Activated effector memory CD4-positive, alpha-beta T cell treated with Interleukin-2 at 50 U/mL for 16 hours (primary cell): ENCODE measurements at places on chromosomes 16 and 17.

DNA sequence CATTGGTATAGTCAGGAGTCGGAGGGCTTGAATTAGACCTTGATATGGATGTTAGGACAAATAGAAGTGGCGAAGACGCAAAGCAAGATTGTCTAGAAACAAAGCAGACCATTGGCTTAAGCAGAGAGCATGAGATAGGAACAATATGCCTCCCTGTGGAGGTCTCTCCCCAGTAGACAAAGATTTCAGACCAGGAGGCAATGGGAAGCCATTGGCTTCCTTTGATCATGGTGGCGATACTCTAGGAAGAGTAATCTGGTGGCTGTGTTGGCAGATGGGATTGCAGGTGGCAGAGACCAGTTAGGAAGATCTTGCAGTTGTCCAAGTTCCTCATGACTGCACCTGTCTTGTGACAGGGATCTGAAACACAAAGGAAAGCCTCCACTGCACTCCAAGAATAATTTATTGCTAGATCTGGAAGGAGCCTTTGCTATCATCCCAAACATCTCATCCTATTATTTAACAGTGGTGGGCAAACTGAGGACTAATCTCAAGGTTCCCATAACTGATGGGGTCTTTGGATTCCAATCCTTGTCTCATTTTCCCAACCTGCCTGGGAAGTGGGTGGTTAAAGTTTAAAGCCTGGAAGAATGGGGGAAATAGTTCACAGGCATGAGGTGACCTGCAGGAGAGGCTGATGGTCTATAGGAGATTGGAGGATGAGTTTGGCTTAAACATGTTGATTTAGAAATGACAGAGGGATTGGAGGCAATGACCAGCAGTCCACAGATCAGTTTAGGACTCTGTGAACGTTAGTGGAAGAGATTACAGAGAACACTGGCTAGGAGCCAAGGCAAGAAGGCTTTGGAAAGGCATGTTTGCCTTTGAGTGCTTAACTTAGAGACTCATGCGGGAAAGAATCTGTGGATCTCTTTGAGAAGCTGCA is 37.0 kb downstream of the HLF start:
- DNase-seq = no peak

DNA sequence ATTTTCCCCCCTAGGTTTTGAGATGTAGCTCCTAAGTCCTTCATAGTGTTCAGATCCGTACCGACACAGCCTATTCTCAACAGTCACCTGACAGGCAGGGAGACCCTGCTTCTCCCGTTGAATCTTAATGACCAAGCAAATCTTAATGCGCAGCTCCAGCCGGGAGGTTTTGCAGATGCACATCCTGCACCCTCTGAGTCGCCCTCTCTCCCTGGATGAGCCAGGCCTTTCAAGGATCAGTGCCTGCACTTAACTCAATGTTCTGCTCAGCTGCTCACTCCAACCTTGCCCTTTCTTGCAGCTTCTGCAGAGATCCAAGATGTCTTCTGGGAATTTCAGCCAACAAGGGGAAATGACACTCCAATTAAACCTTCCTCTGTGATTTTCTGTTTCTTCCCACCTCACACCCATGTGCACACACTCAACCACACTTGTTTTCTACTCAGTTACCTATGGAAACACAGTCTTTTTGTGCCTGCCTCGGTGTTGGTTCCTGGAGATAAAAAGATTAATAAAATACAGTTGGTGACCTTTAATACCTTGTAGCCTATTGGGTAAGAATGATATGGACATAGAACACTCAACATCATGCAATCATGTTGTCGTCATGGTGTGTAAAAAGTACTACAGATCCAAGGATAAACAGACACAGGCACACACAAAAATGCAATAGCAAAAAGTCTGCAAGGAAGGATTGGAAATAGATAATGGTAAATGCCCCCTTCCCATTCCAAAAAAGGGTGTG is 76.9 kb upstream of the DYNLRB2 start:
- DNase-seq = no peak

DNA sequence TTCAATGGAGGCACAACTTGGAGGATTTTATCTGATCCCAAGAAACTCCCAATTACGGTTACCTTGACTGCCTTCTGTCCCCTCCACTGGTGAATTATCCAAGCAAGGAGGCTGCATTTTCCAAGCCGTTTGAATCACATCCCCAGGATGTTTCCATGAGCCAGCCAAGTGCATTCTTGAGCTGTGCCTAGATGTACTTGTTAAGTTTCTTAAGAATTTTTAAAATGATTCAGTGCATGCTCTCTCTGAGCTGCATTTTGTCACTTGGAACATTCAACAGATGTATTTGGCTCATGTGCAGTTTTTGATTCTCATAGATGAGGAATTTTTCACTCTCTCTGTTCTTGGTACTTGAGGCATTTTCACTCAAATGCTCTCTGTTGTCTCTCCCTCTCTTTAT is 202.6 kb upstream of the MYOCD start:
- DNase-seq = no peak

DNA sequence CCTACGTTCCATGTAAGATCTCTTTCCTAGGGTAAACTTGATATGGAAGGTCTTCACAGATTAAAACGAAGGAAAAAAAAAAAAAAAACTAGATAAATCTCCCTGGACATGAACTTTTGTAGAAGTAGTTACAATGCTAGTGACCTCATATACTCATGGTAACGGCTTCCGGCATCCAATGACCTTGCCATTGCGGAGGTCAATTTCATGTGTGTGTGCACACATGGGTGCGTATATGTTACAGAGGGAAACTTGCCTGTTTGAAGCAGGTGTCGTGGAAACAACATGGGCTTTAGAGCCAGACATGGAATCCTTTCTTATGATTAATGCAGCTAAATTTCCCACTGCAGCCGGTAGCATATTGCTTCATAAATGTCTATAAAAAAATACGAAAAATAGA is 435.5 kb downstream of the MAF start:
- no peak for DNase-seq

- DNase-seq = no peak
Measured at GRCh38 chr16:85935391-85935973, 36.5 kb downstream of the IRF8 start.

GRCh38 chr17:47305302-47305923 is 18.3 kb upstream of the EFCAB13 start:
- no peak for DNase-seq
